ENCODE measurements at places on chromosomes 6 and 20.

DNA sequence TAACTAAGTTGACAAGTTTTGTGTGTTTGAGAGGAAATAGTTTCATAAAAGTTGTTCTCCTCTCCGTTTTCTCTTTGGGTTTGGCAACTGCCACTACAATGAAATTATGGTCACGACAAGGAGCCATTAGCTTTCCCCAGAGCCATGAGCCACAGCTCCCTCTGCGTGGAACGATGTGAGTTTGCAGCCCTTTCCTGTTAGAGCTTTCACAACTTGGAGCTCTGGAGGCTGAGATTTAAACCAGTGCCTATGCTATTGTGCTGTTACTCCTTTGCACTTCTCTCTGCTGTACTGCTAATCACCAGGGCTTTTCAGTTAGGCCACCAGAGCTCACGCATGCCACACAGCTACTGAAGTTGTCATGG is 29.3 kb upstream of the TXNDC5 start:
- DNase-seq, result no peak

DNA sequence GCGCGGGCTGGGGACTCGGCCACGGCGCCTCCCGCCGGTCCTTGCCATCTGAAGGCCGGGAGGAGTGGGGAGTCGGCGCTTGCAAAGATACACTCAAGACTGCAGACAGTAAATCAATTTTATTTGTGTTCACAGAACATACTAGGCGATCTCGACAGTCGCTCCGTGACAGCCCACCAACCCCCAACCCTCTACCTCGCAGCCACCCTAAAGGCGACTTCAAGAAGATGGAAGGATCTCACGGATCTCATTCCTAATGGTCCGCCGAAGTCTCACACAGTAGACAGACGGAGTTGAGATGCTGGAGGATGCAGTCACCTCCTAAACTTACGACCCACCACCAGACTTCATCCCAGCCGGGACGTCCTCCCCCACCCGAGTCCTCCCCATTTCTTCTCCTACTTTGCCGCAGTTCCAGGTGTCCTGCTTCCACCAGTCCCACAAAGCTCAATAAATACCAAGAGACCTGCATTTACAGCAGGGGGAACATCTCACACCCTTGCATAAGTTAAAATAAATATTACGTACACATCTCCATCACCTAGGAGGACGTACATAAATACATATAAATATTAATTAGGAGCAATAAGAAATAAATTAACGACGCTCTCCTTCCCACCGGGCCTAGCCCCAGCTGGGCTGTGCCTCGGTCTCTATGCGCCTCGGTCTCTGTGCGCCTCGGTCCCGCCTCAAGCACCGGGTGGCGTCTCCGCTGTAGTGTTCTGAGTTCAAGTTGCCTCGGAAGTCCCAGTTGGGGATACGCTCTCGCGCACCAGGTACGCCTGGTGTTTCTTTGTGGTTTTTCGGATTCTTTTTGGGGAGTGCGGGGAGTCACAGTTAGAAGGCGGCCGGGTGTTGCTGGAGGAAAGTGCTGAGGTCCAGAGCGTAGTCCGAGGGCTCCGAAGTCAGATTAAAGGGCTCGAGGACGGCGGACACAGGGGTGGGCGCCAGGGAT is 889 bp upstream of the FLOT1 start:
- no peak for DNase-seq

DNA sequence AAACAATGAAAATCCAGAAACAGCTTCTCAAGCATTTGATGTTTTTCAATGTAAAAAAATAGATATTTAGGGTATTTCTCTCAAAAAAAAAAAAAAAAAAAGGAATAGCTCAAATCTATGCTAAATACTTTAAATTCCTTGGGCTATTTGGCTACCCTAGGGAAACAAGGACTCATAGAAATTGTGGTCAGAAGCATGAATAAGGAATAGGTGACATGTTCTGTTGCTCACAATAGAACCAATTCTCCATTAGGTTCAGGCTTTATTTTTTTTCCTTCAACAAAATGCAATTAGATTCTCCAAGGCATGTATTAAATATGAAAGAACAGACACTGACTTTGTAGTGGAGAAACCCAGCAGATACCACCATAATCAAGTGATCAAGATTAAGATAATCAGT is 904.3 kb upstream of the FLRT3 start:
- DNase-seq, result no peak

DNA sequence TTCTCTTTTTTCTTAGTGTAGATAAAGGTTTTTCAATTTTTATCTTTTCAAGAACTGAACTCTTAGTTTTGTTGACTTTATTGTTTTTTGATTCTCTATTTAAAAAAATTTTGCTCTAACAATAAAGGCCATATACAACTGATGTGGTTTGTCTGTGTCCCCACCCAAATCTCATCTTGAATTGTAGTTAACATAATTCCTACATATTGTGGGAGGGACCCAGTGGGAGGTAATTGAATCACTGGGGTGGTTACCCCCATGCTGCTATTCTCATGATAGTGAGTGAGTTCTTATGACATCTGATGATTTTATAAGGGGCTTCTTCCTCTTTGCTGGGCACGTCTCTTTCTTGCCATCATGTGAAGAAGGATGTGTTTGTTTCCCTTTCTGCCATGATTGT is 199.8 kb downstream of the DHX35 start:
- no peak for DNase-seq

GRCh38 chr20:15339264-15339663 is 1001.9 kb upstream of the FLRT3 start:
- no peak for DNase-seq

- no peak for DNase-seq
Observed at GRCh38 chr6:136685540-136686108, 106.7 kb downstream of the MAP3K5 start.

- DNase-seq, result no peak
Observed at GRCh38 chr6:148316308-148316707, 26.3 kb upstream of the SASH1 start.

DNA sequence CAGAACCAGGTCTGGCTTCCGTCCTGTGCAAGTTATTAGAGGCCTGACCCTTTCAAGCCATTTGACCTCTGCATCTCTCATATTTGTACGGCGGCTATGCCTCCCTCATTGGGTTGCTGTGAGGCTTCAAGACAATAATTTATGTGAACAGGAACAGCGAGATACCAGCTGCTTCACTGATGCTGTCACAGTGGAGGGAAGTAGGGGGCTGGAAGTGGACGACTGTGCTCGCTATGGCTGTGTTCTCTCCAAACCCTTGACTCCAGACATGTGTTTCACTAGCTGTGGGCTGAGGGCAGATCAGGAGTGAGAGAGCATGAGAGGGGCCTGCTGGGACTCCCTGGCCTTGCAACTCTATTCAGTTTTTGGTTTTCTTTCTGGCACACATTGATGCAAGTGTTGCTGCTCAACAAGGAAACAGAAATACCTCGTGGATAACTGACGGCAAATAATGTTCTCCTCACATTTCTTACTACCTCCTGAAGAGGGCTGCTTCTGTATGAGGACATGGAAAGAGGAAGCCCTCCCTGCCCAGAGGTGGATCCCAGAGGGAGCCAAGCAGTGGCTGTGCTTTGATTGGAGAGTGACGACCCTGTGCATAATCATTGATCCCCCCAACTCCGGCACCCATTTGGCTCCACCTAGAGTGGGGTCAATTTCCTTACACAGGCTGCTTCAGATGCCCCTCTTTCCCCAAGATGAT is 34.7 kb upstream of the SCP2D1 start:
- no peak for DNase-seq

DNA sequence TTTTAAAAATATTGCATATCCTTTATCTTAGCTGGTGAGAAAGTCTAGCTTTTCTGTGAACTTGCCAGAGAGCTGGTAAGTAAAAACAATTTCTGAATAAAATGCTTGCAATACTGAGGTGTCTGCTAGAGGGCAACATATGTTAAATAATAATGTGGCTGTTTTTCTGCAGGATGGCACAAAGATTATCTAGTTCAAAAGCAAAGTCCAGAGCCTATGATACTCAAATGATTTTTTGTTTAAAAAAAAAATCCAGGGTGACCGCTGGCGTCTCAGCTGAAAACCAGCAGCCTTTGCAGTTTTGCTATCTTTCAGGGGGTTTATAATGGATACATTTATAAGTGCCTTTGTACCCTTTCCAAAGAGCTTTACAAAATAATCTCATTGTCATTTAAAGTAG is 194.9 kb downstream of the PHACTR1 start:
- no peak for DNase-seq

- peak; percentile 8 for DNase-seq
Observed at GRCh38 chr20:33209789-33210188, 7.4 kb upstream of the BPIFA3 start.

DNA sequence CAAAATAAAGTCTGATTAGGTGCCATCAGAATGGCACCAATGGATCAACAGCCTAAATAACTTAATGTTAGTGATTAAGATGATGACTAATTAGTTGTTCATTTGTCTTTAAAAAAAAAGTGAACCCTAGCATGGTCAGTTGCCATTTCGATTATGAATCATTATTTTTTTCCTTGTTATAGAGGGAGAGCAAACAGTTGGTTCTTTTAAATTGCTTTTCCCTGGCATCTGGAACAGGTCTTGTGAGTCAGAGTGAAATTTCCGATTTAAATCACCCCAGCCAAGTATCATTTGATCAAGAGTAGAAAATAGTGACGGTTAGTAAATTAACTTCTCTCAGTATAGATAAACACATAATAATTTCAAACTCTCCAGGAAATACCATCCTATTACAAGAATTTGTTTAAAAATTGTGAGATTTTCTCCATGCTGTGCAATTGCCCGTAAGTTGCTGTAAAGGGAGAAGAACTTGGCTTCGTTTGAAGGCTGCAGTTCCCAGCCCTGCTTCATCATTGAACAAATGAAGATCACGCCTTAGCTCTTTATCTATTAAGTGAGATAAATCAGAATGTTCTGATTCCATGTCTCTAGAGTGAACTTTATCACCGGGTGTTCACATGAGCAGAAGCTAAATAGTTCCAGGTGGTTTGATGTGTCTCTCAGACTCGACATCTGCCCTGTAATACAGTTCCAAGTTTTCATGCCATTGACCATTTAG is 741.3 kb downstream of the DOK5 start:
- DNase-seq, result no peak

- no peak for DNase-seq
Observed at GRCh38 chr6:98840385-98840784, 6.0 kb downstream of the POU3F2 start.

DNA sequence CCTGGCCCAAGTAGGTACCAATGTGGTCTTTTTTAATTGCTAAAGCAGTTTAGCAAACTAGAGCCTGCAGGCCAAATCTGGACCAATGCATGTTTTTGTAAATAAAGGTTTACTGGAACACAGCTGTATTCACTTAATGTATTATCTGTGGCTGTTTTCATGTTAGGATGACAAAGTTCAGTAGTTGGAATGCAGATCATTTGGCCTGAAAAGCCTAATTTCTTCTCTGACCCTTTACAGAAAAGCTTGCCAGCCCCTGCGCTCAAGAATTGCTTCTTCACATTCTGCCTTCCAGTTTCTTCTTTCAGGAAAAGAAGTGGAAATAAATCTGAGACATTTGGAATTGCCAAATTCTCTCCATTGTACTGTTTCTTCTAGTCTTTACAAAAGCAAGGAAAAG is 90.0 kb upstream of the MC3R start:
- no peak for DNase-seq

DNA sequence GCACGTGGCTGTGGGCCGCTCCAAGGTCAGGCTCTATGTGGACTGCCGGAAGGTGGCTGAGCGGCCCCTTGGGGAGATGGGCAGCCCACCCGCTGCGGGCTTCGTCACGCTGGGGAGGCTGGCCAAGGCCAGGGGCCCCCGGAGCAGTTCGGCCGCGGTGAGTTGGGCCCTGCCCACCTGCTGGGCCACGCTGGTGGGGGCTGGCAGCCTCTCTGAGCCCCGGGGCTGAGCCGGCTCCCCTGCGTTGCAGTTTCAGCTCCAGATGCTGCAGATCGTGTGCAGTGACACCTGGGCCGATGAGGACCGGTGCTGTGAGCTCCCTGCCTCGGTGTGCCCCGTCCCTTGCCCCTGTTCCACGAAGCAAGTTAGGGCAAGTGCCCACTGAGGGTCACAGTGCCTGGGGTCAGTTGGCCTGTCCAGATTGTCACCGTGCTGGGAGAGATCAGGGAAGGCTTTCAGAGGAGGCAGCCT is 27.1 kb downstream of the COL20A1 start:
- no peak for DNase-seq

DNA sequence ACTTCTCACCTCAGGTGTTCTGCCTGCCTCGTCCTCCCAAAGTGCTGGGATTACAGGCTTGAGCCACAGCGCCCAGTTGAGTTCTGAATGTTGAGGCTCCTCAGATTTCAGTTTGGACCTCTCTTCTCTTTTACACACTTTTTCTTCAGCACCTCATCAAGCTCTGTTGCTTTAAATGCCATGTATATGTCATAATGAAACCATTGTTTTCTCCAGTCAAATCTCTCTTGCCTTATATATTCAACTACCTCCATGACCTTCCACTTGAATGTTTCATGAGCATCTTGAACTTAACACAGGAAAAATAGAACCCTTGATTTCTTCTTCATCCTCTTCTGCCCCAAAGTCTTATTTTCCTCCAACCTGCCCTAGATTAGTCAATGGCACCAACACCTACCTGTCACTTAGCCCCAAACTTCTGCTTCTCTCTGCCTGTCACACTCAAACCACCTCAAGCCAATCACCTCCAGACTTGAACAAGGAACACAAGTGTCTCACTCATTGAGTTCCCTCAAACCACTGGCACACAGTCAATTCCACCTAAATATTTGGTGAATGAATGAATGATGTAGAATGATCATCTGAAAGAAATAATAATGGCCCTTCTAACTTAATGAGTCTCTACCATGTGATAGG is 161.0 kb upstream of the SGK1 start:
- DNase-seq, result no peak

DNA sequence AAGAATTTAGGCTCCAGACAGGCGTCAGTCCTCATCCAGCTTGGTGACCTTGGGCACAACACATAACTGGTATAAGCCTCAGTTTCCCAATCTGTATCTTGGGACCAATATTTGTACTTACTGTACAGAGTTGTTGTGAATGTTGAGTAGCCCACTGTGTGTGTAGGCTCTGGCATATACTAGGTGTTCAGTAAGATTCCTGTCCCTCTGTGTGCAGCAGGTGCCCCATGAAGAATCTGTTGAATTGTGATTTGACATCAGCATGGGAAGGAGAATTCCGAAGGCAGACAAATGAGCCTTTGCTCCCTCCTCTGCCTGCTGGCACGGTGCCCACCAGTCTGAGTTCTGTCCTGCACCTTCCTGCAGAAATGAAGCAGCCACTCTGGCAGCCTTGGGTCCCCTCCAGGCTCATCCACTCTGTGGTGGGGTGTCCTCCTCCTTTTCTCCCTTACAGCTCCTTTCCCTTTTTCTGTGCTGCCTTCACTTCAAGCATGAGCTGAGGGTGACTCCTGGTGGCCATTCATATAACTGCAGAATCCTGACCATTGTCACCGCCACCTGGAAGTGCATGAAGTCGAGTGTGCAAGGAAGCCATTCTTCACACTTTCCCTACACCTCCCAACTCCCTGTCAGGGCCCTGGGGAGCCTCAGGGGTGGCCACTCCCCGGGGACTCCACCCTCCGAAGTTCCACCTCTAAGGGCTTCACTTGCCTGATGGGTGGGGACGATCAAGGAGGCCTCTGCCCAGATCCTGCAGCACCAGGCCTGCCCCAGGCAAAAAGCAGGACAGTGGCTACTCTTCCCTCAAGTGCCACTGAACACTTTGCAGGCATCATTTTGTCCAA is 48.2 kb downstream of the MRPL14 start:
- no peak for DNase-seq

GRCh38 chr20:25236450-25237304 is 11.2 kb upstream of the PYGB start:
- no peak for DNase-seq

- DNase-seq, result no peak
Observed at GRCh38 chr6:3305216-3305565, 46.4 kb downstream of the PSMG4 start.

GRCh38 chr20:38776363-38776762 is 28.1 kb downstream of the ACTR5 start:
- no peak for DNase-seq
